RPMI8226 (cell line): ENCODE measurements at places on chromosomes 7 and 10.

DNA sequence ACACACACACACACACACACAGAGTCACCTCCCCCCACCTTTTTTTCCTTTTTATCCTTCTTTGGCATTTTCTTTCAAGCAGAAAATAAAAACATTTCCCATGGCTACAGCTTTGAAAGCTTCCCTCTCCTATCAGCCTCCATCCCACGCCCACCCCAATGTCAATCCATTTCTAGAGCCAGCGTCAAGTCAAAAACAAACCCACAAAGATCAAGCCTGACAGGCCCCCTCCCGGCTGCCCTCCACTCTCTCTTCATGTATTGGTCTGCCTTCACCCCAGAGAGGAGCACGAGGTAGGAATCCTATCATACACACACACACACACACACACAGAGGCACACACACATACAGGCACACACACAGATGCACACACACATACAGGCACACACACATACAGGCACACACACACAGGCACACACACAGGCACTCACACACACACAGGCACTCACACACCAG lies 8.0 kb upstream of the TNRC18 start:
- DNase-seq = no peak

GRCh38 chr7:73907554-73908122 lies 46.7 kb downstream of the TMEM270 start:
- DNase-seq = no peak

- DNase-seq = no peak
Measured at GRCh38 chr7:44897309-44897708, 12.0 kb upstream of the PURB start.

DNA sequence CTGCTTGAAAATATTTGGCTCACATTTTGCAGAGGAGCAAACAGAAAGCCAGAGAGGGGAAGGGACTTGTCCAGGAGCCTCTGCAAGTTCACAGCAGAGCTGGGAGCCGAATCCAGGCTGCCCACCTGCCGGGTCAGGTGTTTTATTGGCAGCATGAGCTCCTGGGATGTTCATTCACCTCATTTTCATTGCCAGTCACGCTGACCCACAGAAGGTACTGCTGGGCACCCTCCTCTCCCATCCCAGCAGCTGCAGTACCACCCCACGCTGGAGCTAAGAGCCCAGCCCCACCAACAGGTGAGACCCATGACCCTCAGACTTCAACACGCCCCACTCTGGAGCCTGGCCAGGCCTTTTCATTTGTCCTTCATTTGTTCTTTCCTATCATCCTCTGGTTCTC lies 102.7 kb downstream of the GRID1 start:
- no peak for DNase-seq
